Endodermal cell (in vitro differentiated cells): ENCODE measurements at places on chromosomes 7 and 10. TPM values are rescaled to one million over a fixed set of nuclear protein-coding genes. Genes with fewer than 3 reads are reported as not detected.

GRCh38 chr7:116433246-116433645, 66.3 kb upstream of the CAV2 start:
- no peak overlapping the region for H3K27ac ChIP-seq
- no peak for DNase-seq
- H3K27me3 ChIP-seq, result no peaks in the 10 kb centered on the region
- no peak overlapping the region for H3K4me3 ChIP-seq
- H3K36me3 ChIP-seq, result no peaks in the 10 kb centered on the region

DNA sequence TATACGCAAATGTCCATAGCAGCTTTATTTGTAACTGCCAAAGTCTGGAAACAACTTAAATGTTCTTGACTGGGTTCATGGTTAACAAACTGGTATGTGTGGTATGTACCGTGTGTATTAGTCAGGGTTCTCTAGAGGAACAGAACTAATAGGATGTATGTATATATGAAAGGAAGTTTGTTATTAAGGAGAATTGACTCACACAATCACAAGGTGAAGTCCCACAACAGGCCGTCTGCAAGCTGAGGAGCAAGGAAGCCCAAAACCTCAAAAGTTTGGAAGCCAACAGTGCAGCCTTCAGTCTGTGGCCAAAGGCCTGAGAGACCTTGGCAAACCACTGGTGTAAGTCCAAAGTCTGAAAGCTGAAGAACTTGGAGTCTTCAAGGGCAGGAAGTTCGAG, 66.8 kb downstream of the TMEM168 start:
- H3K4me1 ChIP-seq, result no peaks in the 10 kb centered on the region
- no peaks in the 10 kb centered on the region for H3K36me3 ChIP-seq
- H3K4me3 ChIP-seq, result no peak overlapping the region
- H3K27ac ChIP-seq, result no peak overlapping the region
- no peak for DNase-seq
- H3K27me3 ChIP-seq, result no peaks in the 10 kb centered on the region

DNA sequence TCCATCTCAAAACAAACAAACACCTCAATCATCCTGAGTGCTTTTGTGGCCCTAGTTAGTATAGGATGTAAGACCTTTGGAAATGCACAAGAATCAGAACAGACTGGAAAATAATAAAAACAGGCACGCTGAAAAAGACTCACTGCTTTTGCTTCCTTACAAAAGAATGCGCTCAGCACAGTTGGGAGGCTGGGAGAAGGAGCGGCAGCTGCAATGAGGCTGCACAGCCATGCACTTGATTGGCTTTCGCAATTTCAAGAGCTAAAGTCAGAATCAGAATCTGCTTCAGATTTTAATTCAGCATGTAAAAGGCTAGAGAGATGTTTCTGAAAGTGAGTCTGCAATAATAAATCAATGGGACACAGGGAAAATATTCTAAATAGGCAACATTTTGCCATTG, 97.2 kb downstream of the FRMD4A start:
- H3K27me3 ChIP-seq, result no peaks in the 10 kb centered on the region
- H3K27ac ChIP-seq, result peak overlapping the region; percentile 22
- H3K4me3 ChIP-seq, result no peak overlapping the region
- H3K36me3 ChIP-seq, result no peaks in the 10 kb centered on the region

DNA sequence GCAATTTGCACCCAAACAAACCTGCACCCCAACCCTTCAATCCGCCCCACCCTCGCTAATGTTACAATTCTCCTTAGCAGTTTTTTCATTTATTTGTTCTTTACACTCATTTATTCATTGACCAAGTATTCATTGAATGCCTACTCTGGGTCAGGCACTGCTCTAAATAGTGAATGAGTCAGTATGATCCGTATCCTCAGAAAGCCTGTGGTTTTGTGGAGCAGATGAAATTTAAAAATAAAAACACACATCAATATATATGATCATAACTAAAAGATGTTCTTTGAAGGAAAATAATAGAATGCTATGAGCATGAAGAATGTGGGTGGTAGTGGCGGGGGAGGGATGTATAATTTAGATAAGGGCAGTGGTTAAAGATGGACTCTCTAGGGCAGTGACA, 13.3 kb downstream of the IFIT5 start:
- H3K36me3 ChIP-seq, result no peaks in the 10 kb centered on the region
- no peaks in the 10 kb centered on the region for H3K27me3 ChIP-seq
- no peaks in the 10 kb centered on the region for H3K4me1 ChIP-seq
- H3K4me3 ChIP-seq, result no peak overlapping the region

The ARHGAP21 gene
- 51.6 to 65.5 TPM (median 54.7 TPM) in 3 replicates for total RNA-seq

The MTG1 gene
- 44.1 to 74.2 TPM (median 71.3 TPM) in 3 replicates for total RNA-seq

DNA sequence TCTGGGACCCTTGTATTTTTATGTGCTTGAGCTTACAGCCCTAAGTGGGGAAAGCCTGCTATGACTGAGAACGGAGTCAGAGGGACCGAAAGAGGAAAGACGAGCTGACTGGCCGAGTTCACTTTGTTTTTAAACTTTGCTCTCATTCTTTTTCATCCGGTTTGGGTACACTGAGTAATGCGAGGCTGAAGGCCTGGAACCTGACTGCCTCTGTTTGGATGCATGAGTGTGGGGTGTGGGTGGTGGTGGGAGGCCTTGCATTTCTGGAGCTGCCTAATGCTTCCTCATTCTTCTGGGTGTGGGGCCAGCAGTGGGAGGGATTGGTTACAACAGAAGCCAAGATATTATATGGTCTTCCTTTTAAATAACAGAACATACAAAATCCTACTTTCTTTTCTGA, 155.5 kb downstream of the BUB3 start:
- H3K27ac ChIP-seq, result no peak overlapping the region
- no peaks in the 10 kb centered on the region for H3K4me1 ChIP-seq
- H3K4me3 ChIP-seq, result no peak overlapping the region
- DNase-seq, result peak; percentile 35

DNA sequence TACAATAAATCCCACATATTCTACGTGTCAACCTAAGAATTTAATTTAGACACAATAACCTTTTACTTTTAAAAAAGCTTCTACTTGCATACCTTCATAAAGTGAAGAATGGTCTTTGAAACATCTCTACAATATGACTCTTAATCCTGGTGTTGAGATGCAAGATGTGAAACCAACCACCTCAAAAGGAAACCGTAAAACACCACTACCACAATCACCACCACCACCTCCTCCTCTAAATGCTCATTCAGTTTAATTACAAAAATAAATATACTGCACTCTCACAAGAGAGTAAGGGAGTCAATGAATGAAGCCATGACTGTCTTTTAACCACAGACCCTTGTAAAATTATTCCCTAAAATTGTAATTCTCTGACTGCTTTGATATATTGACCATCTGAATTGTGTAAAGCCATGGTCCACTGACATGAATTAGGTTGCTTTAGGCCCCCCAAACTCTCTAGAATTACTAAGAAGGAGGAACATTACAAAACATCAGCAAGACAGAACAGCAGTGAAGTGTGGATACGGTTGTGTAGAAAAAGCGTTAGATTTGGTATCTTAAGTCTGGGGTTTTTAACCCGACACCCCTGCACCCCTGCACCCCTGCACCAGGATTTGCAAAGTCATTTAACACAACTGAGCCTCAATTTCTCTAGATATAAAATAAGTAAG, 171.4 kb downstream of the SFMBT2 start:
- H3K4me3 ChIP-seq, result no peak overlapping the region
- no peaks in the 10 kb centered on the region for H3K4me1 ChIP-seq
- no peak for DNase-seq

- H3K4me3 ChIP-seq, result no peak overlapping the region
- H3K27me3 ChIP-seq, result peaks cover 20% of the 10 kb centered on the region
- peaks cover 25% of the 10 kb centered on the region for H3K36me3 ChIP-seq
- no peak for DNase-seq
- H3K27ac ChIP-seq, result no peak overlapping the region
Observed at GRCh38 chr10:21749788-21750187, 215.8 kb downstream of the MLLT10 start.

The OPALIN gene
- total RNA-seq, result not detected in 3 replicates

DNA sequence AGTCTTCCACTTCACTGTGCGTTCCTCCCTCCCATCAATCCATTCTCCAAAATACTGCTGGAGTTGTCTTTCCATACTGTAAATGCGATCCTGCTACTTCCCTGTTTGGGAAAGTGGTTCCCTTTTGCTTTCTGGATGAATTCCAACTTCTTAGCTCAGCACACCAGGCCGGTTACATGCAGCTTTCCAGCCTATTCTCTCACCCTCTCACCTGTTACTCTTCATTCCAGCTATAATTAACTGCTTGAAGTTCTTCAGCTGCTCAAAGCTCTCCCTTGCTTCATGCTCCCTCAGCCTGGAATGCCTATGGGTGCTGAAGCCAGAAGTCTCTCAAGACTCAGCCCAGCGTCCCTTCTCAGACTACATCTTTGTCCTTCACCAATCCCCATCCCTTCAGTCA, 6.0 kb upstream of the ZNRF2 start:
- DNase-seq, result no peak
- H3K36me3 ChIP-seq, result no peaks in the 10 kb centered on the region
- H3K27me3 ChIP-seq, result peaks cover 17% of the 10 kb centered on the region

The TUBB8 gene
- 1.4 to 2.1 TPM (median 1.9 TPM) in 3 replicates for total RNA-seq

DNA sequence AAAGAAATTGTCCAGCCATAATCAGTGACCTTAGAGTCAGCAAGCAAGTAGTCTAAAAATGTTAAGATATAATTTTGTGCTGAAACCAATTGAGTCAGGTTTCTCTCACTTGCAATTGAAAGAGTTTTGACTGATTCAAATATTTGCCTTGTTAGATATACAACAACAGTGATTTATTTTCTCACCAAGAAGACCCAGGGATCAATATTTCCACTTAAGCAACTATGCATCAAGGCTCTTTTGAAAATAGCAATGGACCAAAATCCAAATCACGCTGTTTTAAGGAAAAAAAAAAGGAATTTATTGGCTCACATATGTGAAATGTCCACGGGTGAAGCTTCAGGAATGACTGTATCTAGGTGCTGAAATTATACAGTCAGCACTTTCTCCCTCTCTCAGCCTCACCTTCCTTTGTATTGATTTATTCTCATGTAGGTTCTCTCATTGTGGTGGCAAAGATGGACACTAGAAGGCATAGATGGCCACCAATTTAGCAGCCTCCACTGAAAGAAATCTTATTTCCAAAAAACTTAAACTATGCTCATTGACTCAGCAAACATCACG, 9.7 kb upstream of the FKBP9 start:
- no peak overlapping the region for H3K27ac ChIP-seq
- no peaks in the 10 kb centered on the region for H3K36me3 ChIP-seq
- peaks cover 11% of the 10 kb centered on the region for H3K27me3 ChIP-seq

GRCh38 chr7:22944510-22944909, 69.4 kb downstream of the HYCC1 start:
- no peaks in the 10 kb centered on the region for H3K27me3 ChIP-seq
- peaks cover 12% of the 10 kb centered on the region for H3K4me1 ChIP-seq
- DNase-seq, result no peak
- H3K36me3 ChIP-seq, result peaks cover 67% of the 10 kb centered on the region
- no peak overlapping the region for H3K4me3 ChIP-seq

GRCh38 chr7:18829858-18830285, 287.6 kb downstream of the TWIST1 start:
- no peak for DNase-seq
- H3K4me3 ChIP-seq, result no peak overlapping the region
- no peaks in the 10 kb centered on the region for H3K36me3 ChIP-seq

GRCh38 chr10:124025660-124026588, 67.5 kb downstream of the CHST15 start:
- no peaks in the 10 kb centered on the region for H3K27me3 ChIP-seq
- peaks cover 6% of the 10 kb centered on the region for H3K36me3 ChIP-seq
- H3K27ac ChIP-seq, result no peak overlapping the region
- no peak overlapping the region for H3K4me3 ChIP-seq
- H3K4me1 ChIP-seq, result no peaks in the 10 kb centered on the region
- peak; percentile 67 for DNase-seq

GRCh38 chr7:147513451-147513850, 1077.1 kb upstream of the C7orf33 start:
- H3K27ac ChIP-seq, result no peak overlapping the region
- no peaks in the 10 kb centered on the region for H3K27me3 ChIP-seq
- H3K36me3 ChIP-seq, result no peaks in the 10 kb centered on the region
- DNase-seq, result no peak

The SPDYE5 gene
- not detected in 2 replicates for total RNA-seq

The CDH23 gene
- 1.8 to 4.2 TPM (median 2.5 TPM) in 3 replicates for total RNA-seq
